Endothelial cell of umbilical vein (primary cell): ENCODE measurements at places on chromosomes 5 and 9.
A peak's percentile ranks its signal among the peaks of the same experiment; 100 is the strongest.

DNA sequence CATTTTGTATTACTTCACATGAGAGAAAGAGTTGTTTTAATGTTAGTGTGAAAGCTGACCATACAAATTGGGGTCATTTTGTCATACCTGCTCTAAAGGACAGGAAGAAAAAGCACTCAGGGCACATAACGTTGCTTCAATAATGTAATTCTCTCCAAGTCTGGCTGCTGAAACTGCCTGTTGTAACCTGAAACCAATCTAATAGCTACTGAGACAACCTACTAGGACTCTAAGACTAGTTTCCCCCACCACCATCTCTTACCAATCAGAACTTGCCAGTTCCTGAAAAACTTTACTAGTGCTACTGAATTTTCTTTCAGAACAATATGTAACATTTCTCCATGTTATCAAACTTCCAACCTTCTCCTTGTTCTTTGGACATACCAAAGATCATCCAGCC is 374.7 kb downstream of the PTPRD start:
- no peak for DNase-seq

DNA sequence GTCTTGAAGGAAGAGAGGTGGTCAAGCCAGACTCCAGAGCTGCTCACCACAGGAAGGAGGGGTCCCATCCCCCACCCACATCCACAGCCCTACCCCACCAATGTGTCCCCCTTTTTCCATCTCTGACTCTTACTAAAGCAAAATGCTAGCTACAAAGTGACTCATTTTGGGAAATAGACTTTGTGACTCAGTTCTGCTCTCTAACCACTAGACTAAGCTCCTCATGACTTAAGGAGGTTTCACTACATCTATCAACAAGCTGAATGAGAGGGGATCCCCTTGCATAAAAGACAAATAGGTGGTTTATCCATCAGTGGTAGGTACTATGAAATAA is 35.1 kb upstream of the ADRB2 start:
- peak; percentile 12 for DNase-seq

DNA sequence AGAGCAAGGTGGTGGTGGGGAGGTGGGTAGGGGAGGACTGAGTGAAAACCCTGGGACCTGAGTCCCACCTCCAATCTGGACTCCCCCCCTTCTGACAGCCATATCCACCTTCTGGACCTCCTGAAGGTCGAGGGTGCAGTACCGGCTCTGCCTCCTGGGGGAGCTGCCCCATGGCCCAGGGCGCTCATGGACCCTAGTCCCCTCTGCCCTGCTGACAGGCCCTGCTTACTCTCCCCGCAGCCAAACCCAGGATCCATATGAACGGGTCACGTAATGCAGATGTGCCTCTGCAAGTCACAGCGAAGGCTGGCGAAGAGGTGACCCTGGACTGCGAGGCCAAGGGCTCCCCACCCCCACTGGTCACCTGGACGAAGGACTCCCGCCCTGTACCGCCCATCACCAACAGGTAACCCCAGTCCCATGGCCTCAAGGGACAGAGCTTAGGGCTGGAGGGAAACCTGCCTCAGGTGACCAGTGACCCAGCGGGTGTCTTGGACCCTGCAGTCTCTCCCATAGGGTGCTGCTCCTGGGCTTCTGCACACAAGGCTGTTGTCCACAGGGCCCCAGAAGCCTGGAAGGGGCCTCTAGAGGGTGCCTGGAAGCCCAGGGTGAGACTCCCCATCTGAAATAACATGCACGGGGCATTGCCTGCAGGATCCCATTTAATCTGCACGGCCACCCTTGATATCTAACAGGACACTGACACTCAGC is 61.7 kb downstream of the HMCN2 start:
- DNase-seq = no peak

DNA sequence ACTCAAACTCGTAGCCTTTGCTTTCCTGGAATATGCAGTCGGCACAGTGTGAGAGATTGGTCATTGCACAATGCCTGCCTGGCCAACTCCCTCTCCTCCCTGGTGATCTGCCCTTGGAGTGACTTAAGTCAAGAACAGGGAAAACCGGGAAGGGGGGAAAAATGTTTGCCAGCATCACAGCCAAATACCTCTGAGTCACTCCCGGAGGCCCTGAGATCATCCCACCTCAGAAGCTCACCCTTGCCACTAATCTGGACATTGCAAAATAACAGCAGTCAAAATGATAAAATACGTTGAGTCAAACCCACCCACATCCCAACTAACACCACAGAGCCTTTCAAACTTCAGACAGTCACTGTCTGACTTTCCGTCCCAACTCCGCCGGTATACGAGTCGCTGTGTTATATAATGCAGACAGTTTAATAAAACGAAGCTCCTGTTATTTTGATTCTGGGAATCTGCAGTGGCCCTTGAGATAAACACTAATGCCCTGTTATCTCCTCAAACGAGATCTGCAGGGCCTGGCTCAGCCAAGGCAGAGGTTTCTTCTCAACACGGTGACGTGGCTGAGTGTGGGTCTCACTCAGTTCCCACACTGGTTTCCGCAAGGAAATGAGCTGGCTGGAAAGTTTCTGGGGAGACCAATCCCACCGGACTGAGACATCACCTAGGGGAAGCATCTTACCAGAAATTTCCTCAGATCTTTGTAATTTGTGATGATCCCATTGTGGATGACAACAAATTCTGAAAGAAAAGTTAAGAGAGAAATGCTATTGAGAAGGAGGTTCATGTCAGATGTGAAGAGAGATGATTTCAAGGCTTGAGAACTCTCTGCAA is 22.1 kb downstream of the GFPT2 start:
- DNase-seq = peak; percentile 41

GRCh38 chr5:132310141-132310834 is 16.1 kb downstream of the SLC22A4 start:
- peak; percentile 18 for DNase-seq

GRCh38 chr9:33923079-33923478 is 106.1 kb downstream of the UBE2R2 start:
- no peak for DNase-seq

DNA sequence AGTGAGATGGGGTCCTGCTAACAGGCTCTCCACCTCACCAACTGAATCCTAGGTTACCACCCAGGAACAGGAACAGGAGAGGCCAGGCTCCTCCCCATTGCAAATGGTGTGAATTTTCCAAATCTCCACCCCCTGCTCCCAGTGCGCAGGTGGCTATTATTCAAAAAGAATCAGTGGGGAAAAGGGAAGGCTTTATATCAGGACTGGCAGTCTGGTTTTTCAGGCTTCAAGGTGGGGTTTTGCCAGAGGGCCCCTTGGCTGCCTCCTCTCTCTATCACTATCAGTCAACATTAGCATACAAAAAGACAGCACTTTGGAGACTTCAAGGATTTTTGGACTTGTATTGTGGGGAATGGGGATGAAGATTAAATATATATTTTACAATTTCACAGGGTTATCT is 1817.6 kb upstream of the C9orf72 start:
- DNase-seq = no peak

- no peak for DNase-seq
Observed at GRCh38 chr5:115932991-115933390, 29.3 kb upstream of the LVRN start.

- no peak for DNase-seq
Observed at GRCh38 chr5:156051972-156052371, 275.0 kb upstream of the SGCD start.

GRCh38 chr9:8621416-8621815 is 821.8 kb upstream of the DMAC1 start:
- DNase-seq = no peak
